ENCODE measurements at places on chromosomes 6 and 20. TPM values are rescaled to one million over a fixed set of nuclear protein-coding genes. Genes with fewer than 3 reads are reported as not detected.

GRCh38 chr6:11714116-11714797 is 64.3 kb downstream of the ADTRP start:
- DNase-seq, result no peak

GRCh38 chr6:29945281-29945820 is 3.0 kb downstream of the HLA-A start:
- DNase-seq, result no peak

DNA sequence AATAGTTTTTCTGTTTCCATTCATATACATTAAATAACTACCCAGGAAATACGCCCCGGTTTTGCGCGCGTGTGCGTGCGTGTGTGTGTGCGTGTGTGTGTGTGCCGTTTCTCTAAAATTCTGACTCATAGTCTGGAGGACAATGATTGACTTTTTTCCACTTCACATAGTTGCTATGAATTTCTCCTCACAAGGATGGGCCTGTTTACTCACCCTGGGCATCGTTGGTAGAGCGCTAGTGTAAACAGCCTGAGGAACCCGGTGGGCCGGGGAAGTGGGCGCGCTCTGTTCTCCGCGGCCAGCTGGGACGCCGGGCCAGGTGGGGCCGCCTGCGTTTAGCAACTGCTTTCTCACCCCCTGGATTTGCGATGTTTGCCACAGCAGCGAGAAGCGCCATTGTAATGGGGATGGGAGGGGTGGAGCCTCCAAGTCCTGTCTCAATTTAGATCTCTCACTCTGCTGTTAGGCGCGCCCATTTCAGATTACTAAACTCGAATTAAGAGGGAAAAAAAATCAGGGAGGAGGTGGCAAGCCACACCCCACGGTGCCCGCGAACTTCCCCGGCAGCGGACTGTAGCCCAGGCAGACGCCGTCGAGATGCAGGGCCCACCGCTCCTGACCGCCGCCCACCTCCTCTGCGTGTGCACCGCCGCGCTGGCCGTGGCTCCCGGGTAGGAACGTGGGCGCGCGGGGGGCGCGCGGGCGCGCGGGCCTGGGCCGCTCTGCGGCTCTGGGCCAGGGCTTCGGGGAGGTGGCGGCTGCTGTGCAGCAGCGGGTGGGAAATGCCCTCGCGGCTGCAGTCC is at the start of gene CD109:
Gene CD109 (plus strand): TSS at position 585 of the 803 bp plus-strand sequence. CDS start 13 bp downstream, at position 598.
- DNase-seq, result peak; percentile 65

DEFB115 gene
- not detected for total RNA-seq

DNA sequence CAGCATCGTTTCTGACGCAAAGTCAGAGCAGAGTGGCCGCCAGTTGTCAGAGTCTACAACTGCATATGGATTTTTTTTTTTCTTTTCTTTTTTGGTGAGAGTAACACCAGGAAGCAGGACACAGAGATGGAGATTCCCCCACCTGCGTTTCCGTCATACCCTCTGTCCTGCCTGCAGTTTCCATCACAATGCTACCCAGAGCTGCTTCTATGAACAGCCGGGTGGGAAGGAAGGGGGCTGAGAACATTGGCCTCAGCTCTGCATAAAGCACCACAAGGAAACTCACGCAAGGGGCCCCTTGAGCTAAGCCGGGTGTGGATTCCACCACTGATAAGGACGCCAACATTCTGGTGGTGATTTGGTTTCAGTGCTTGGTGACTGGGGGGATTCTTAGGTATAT is 183.5 kb upstream of the AFDN start:
- no peak for DNase-seq

DNA sequence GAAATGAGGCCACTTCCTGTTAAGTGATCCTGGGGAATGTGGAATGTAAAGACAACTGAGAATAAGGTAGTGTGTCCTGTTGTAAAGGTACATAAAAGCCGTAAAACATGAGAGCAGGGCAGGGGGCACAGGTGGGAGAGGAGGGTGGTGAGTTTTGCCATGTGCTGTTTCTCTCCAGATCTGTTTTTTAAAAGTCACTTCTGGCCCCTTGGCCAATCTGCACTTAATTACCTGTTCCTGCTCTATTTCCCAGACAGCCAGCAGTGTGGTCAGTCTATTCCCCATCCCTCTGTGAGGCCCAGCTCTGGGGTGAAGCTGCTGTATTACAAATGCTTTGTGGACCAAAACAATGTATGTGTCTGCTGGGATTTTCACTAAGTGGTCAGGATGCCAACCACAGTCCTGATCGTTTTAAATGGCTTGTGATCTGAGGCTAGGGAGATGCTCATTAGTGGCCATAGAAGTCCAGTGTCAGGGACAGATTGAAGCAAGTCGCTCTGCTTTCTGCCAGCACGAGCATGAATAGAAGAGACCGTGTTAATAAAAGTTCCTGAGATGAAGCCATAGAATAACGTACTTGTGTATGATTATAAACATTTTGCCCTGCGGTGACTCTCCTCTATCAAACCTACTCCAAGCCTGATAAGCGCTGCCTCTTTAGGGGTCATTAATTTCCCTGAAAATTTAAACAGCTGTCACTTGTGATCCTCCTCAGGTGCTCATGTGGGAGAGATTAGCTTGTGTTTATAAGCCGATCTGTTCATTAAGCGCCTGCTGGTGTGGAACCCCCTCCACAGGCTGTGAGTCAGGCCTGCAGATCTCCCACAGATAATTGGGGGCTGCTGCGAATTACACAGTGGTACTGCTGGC is 111.8 kb upstream of the CENPW start:
- no peak for DNase-seq

OR2J3 gene
- not detected for total RNA-seq

GPR63 gene
- 0.49 TPM for total RNA-seq

- no peak for DNase-seq
Observed at GRCh38 chr6:132316970-132317369, 84.3 kb downstream of the MOXD1 start.

DNA sequence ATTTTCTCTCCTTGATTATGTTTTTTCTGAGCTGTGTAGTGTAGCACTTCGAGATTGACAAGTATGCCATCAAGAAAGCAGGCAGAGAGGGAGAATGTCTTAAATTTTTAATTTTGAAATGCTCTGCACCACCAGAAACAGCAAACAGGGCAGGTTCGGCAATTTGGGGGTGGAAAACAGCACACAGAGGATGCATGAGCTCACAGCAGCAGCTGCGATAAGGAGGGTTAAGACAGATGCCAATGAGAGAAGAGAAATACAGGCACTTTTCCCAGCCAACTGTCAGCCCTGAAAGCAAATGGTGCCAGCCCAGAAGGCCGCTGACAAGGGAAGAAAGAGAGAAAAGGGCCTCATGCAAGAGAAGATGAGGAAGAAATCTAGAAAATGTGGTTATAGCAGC is 15.1 kb upstream of the SNRPB2 start:
- no peak for DNase-seq

MYH7B gene
- total RNA-seq, result 5.6 TPM

- no peak for DNase-seq
Observed at GRCh38 chr6:168155821-168156741, 77.1 kb upstream of the FRMD1 start.

DNA sequence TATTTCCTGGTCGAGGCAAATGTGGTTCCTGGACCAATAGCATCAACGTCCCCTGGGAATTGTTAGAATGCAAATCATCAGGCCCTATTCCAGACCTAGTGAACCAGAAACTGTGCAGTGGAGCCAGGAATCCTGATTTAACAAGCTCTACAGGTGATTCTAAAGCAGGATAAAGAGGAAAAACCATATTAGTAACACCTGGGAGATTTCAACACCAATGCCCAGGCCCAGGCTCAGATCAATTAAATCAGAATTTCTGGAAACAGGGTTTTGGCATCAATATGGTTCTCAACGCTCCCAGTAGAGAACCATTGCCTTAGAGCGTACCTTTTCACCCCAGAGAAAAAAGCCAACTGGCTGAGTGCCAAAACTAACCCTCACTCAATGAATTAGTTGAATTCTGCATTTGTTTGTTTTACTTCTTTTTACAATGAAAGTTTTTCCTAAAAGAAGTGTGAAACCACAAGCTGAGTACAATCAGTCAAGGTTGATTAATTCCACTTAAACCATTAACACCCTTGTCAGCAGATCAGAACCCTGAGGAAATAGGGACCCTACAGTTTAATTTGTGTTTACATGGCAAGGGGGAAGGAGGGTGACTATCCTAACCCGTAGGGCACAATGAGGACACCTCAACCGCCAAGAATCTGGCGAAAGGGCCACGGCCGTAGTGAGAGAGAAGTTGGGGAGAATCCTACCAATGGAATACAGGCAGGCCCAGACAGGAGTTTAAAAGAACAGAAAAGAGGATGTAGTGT is 34.9 kb upstream of the LOC128125822 start:
- DNase-seq, result no peak

PSMG4 gene
- 21.2 TPM for total RNA-seq

CTAGE9 gene
- not detected for total RNA-seq

DNA sequence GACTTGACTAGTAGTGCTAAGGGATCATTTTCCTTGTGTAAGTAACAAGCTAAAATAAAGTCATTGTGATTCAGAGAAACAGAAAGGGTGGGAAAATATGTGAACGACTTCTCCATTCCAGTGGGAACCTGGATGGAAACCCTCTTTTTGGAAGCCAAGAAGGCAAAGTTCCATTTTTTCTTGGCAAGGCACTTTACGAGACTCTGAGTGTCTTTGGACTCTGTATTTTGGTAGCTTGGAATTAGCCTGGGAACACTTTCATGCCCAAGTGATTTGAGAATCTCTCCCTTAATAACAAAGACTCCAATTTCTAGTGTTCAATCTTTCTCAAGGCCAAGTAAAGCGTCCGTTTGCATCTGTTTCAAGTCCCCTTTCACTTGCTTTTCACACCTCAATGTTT is 100.5 kb upstream of the SASH1 start:
- DNase-seq, result no peak

DNA sequence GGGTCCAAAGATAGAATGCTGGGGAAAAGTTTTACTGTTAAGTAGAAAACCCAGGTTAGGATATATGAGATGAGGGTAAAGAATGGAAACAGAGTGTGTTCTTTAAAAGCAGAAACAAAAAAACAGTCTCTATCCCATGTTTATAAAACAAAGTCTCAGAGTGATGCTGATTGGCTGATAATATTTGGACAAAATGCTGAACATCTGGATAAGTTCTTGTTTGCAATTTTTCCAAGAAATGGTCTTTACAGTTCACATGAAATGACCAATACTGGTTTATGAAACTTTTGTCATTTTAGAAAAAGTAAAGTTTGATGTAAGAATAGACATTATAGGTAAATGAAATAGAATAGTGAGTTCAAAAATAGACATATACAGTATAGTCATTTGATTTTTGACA is 96.2 kb upstream of the EYS start:
- DNase-seq, result no peak

KIF25 gene
- 1.6 TPM for total RNA-seq

GRCh38 chr6:160333841-160334240 is 14.3 kb upstream of the SLC22A3 start:
- DNase-seq, result no peak

GRCh38 chr20:49353348-49353747 is 75.5 kb upstream of the ZNFX1 start:
- no peak for DNase-seq

SLX4IP gene
- 4.6 TPM for total RNA-seq

DNA sequence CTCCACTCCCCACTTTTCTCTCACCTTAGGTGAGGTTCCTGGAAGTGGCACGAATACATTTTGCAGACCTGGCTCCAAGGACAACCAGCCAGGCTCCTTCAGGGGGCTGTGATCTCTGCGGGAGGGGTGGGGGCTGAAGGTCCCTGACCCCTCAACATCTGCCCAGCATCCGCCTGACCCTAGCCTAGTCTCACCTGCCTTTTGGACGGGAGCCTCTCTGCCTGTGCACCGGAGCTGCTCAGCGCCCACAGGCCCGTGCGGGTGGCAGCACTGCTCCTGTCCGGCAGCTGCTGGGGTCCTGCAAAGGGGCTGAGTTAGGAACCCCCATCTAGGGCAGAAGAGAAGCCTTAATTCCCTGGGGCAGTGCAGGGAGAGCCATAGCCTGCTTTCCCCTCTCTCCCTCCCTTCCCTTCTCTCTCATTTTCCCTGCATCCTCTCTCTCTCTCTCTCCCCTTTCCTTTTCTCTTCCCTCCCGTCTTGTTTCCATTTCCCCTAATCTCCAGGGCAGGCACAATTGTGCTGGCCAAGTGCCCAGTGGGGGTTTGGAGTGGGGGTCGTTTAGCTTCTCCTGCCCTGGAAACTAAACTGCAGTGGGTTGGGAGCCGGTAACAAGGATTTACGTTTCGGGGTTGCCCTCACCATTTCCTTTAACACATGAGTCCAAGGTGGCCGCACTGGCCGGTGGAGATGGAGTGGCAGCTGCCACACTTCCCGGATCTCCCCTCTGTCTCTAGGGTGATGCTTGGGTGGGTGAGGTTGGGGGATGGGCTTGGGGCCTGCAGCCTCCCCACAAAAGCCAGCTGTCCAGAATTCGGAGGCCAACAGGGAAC is 54.1 kb downstream of the CTCFL start:
- no peak for DNase-seq

TDRD6 gene
- total RNA-seq, result 1.9 TPM
